Left hindlimb (tissue), 1 donor: ENCODE measurements at places on chromosomes 12 and 14.

DNA sequence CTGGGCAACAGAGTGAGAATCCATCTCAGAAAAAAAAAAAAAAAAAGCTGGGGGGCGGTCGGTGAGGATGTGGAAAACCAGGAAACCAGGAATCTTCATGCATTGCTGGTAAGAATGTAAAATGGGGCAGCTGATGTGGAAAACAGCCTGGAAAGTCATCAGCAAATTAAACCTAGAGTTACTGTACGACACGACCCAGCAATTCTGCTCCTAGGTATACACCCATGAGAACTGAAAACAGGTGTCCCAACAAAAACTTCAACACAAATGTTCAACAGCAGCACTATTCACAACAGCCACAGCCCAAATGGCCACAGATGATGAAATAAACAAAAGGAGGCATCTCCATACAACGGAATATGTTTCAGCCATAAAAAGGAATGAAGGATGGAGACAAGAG, 97.3 kb downstream of the NCOR2 start:
- no peak for DNase-seq

- DNase-seq: no peak
These were observed 267.1 kb downstream of the CACNA1C start for GRCh38 chr12:2319737-2320506.

DNA sequence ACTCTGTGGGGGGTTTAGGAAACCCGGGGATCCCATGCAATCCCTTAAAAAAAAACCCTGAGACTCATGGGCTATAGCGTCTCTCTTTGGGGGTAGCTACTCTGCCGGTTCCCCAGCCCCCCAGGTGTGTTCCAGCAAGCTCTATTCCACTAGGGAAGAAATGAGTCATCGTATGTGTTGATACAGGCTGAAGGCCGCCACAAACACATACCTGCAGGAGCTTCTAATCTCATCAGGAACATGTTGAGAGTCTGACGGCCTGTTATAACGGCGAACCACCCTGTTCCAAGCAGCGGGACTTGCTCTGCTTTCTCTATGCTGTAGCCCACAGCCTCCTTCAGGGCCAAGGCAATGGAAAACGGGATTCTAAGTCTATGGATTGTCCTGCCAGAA, 977 bp upstream of the KRT5 start:
- no peak for DNase-seq

DNA sequence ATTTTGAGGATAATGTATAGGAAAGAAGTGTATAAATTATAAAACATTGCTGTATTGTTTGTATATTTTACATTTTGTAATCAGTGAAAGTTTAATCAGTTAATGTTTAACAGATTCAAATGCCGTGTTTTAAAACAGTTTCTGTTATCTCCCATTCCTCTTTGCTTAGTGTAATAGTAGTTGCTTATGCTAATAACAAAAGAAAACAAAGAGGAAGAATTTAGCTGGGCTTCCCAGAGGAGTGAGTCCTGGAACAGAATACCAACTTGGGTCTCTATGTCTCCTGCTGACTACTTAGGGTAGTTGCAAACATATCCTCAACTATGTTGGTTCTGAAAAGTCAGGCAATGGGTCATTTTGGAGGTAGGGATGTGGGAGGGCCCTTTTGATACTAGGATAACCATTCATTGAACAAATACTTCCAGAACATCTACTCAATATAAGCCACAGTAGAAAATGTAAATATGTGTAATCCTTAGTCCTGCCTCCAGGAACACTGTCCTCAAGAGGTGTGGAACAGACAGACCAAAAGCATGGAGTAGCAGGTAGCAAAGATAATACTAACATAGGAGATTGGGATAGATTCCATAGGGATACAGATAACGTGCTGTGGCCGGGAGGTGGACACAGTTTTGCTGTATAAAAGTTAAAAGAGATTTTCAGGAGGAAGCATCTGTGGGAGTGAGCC, 36.1 kb upstream of the EVL start:
- no peak for DNase-seq

- peak; percentile 76 for DNase-seq
These were observed at the start of gene PYM1 for GRCh38 chr12:55927588-55928502. TSS of gene PYM1 (minus strand) at chr12:55927894. CDS start at chr12:55927761, 133 bp downstream.

DNA sequence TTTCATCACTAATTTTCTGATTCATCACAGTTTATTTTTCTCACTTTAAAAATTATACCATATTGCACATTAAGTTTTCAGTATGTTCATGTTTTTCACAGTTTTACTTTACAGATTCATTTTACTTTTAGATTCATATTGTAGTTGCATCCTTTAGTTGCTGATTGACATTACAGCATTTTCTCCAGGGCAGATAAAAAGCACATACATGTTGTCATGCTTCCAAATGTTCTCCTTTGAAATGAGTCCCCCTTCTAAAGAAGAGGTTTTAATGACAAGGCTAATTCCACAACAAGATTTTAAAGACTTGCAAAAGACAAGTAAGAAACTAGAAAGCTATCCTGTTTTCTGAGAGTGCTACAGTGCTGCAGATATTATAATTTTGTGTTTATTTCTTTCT, 72.1 kb upstream of the RASSF8 start:
- DNase-seq: no peak

- peak; percentile 68 for DNase-seq
These were observed 54.3 kb upstream of the FRMD6 start for GRCh38 chr14:51597261-51598001.

DNA sequence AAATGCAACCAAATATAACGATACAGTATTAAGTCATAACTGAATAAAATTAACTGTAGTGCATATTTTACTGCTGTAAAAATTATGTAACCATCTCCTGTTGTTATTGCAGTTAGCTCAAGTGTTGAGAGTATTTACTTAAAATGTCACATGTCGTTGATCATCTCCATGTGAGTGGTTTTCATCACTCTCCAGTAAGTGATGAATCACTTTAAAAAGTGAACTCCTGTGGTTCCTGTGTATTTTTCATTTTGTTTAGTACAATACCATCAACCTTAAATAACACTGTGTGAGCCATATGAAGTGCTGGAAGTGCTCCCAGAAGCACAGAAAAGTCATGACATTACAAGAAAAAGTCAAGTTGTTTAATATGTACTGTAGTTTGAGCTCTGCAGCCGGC, 104.7 kb upstream of the SLCO1B1 start:
- DNase-seq: no peak

GRCh38 chr14:33805593-33805992, 145.3 kb downstream of the EGLN3 start:
- no peak for DNase-seq

- no peak for DNase-seq
These were observed 417.6 kb downstream of the NAV3 start for GRCh38 chr12:78248321-78248720.

- no peak for DNase-seq
These were observed 23.1 kb downstream of the ENTPD5 start for GRCh38 chr14:73995977-73996378.

DNA sequence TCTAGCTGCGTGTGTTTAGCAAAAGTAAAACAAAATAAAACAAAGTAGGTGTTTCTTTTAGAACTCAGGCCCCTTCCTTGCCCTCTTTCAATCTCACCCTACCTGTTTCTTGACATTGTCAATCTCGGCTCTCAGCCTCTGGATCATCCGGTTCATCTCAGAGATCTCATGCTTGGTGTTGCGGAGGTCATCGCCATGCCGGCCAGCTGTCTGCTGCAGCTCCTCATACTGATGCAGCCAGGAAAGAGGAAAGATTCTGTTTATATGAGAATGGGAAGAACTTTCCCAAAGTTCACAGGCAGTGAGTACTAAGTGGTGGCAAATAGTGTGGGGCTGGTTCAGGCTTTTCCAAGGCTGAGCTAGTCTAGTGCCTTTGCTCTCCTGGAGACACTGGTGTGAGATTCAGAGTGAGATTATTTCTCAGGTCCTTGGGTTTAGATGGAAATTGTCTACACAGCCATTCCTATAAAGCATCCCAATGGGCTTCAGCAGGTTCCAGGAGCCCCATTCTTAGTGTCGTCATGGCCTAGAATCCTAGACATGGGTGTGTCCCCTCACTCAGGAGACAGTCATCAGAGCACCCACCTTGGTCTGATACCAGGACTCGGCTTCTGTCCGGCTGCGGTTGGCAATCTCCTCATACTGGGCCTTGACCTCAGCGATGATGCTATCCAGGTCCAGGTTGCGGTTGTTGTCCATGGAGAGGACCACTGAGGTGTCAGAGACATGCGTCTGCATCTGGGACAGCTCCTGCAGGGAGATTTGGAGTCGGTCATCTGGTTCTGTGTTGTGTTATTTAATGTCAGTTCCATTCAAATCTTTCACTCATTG, 3.0 kb downstream of the KRT5 start:
- DNase-seq: no peak

DNA sequence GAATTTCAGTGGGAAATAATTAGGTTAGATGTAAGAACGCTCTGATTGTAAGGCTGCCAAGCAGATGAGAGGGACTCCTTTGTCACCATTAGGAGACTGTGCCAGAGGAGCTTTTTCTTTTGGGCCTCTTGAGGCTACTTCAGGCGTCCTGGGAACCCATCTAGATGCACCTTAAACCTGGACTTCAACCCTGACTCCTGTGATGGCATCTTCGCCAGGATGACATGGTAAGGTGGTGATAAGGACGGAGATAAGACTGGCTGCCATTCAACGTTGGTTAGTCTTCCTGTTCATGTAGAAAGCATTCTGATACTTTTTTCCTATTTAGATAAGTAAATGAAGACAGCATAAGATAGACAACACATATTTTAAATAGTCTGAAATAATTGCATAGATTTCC, 36.3 kb downstream of the STK38L start:
- DNase-seq: no peak

DNA sequence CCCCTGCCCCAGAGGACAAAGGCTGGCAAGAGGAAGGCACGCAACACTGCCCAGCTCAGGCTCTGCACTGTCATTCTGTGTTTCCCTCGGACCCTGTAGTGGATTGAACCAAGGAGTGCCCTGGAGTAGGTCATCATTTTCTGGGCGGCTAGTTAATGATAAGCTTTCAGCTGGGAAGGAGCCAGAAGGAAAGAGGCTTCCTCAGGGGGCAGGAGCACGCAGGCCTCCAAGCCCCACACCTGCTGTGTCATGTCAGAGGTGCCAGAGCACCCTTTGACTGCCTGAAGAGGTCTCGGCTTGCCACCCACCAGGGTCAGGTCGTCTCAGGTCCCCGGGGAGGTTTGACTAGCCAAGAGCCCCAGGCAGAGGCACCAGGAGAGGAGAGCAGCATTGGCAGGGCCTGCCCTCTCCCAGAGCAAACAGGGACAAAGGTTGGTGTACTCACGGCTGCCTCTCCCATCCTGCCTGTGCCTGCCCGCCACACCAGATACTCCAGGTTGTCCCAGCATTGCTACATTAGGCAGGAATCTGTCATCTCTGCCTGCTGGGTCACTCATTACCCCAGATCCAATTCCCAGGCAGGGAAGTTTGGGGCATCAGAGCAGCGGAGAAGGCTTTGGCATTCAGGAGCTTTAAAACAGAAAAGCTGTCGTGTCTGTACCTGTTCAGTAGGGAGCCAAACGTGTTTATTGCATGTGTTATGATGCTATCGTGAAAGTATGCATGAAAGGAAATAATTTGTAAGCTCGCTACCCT, 33.5 kb upstream of the ATP2A2 start:
- DNase-seq: no peak

- no peak for DNase-seq
These were observed 170.0 kb upstream of the VASH1 start for GRCh38 chr14:76591266-76591665.

- DNase-seq: no peak
These were observed 18.6 kb downstream of the NAP1L1 start for GRCh38 chr12:76065917-76066316.

GRCh38 chr12:19430988-19431387, 8.3 kb upstream of the AEBP2 start:
- no peak for DNase-seq

- peak; percentile 36 for DNase-seq
These were observed 16.0 kb downstream of the MEG3 start for GRCh38 chr14:100841761-100842403.

DNA sequence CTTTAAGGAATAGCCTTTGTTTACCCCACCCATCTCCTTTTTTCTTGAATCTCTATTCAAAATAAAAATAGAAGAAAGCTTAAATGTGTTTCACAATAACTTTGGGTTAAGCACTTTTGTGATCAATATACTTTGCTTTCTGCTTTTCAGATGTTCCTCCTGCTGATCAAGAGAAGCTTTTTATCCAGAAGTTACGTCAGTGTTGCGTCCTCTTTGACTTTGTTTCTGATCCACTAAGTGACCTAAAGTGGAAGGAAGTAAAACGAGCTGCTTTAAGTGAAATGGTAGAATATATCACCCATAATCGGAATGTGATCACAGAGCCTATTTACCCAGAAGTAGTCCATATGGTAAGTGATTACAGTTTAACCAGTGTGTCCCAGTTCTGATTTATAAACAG, 95.0 kb downstream of the PPP2R5C start:
- DNase-seq: no peak

GRCh38 chr12:42679466-42679865, 89.9 kb upstream of the PRICKLE1 start:
- no peak for DNase-seq

DNA sequence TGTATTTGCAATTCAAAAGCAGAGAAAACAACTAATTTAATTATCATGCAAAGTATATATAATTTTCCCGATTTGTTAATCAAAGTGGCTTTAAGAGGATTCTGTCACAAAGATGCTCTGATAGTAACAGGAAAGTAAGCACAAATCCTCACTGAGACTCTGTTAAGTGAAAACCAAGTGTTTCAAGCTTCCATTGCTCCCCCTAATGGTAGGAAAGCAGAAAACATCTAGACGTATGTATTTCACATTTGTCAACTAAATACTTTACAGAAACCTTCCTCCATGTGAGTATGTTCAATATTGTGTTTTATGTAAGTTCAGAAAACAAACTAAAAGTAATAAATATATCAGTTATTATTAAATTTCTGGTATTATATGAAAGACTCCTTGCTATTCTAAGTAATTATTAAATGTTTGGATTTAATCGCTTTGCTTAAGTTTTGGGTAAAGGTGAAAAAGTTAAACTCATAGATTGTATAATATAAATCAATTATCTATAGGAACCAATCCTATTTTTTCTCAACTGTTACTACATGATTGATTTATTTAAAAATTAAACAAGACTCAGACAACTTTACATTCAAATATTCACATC, 1.5 kb upstream of the NTS start:
- DNase-seq: no peak

GRCh38 chr14:20624495-20625070, 16.9 kb downstream of the OR6S1 start:
- DNase-seq: no peak

GRCh38 chr14:45680531-45680930, 427.5 kb upstream of the MIS18BP1 start:
- no peak for DNase-seq
